ENCODE measurements at places on chromosomes 11 and 22. TPM values are rescaled to one million over a fixed set of nuclear protein-coding genes. Genes with fewer than 3 reads are reported as not detected.

CASP12 gene
- 1.6 TPM for total RNA-seq

CDC45 gene
- total RNA-seq, result 1.4 TPM

TRPM5 gene
- not detected for total RNA-seq

SYTL2 gene
- total RNA-seq, result 23.6 TPM

CASP5 gene
- 5.8 TPM for total RNA-seq

SEZ6L gene
- 0.24 TPM for total RNA-seq

NEFH gene
- total RNA-seq, result 1.0 TPM

KCNE3 gene
- total RNA-seq, result 34.9 TPM

KCNC1 gene
- total RNA-seq, result not detected

EHF gene
- 60.5 TPM for total RNA-seq

HBG1 gene
- total RNA-seq, result not detected

SLC5A1 gene
- total RNA-seq, result 1.8 TPM

OR5B3 gene
- not detected for total RNA-seq

SCGB1A1 gene
- 3,364 TPM for total RNA-seq

ACTN3 gene
- 0.24 TPM for total RNA-seq
